ENCODE measurements at places on chromosomes 7 and 10.

DNA sequence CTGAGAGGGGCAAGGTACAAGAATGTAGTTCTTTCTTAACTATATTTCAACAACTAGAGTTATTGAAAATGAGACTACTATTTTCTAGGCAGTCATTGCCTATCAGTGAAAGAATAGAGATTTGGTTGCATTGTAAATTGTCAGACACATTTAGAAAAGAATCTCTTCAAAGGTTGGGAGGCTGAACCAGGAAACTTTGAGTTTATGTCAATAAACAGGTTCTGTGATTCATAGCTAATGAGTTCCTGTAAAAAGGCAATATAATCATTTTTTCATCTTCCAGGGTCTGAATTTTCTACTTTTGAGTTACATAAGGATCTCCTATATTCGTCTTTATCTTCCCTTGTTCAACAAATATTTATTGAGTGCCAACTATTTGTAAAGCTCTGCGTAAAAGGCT lies 47.1 kb downstream of the MAGI2 start:
- no peak for DNase-seq

DNA sequence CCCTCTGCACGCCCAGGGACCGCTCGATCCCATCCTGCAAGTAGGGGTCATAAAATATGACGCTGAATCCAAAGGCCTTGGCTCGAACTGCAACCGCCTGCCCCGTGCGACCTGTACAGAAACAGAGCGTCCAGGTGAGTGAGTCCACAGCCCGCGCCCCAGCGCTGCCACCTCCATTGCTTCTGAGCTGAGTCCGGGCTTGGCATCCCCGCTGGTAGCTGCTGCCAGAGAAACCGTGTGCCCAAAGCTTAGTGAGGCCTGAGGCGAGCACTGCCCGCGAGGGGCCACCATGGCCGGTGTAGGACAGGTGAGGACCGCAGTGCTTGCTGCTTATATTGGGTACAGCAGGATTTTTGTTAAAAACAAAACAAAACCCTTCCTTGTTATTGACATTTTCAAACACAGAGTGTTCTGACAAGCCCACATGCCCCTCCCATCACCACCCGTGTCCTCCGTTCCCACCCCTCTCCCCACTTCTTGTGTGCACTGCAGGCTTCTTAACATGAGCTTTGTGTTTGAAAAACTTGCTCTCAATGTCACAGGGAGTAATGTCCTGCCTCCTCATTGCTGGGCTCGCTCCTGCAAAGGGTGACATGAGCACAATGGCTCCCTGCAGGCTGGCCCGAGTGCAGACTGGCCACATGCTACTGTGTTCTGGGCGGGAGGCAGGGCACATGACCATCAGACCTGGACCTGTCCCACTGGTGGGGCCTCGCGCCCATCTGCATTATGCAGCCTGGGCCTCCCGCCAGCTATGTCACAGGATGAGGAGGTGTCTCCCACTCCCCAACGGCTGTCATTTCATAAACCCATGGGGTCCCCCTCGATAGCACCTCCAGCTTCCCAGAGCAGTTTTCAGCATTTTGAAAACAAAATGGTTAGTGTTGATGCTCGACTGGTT lies 52.9 kb downstream of the ZRANB1 start:
- DNase-seq = no peak

- no peak for DNase-seq
These were observed 33.0 kb downstream of the MRPL32 start for GRCh38 chr7:42964849-42965805.

GRCh38 chr10:96249264-96249663 lies 22.1 kb downstream of the BLNK start:
- no peak for DNase-seq

GRCh38 chr10:13047529-13048206 lies 46.2 kb upstream of the CCDC3 start:
- DNase-seq = no peak

DNA sequence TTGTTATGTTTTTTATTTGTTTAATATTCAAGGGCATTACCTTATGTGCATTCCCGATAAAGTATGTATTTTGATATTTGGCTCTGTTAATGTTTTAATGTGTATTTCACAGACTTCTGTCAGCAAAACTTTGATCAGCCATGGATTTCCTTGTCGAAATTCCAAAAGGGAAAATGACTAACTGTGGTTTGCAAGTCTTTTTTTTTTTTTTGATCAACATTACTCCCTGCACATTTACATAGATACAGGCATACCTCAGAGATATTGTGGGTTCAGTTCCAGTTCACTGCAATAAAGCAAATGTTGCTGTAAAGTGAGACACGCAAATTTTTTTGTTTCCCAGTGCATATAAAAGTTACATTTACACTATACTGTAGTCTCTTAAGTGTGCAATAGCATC lies 351.9 kb downstream of the CXCL12 start:
- DNase-seq = no peak

DNA sequence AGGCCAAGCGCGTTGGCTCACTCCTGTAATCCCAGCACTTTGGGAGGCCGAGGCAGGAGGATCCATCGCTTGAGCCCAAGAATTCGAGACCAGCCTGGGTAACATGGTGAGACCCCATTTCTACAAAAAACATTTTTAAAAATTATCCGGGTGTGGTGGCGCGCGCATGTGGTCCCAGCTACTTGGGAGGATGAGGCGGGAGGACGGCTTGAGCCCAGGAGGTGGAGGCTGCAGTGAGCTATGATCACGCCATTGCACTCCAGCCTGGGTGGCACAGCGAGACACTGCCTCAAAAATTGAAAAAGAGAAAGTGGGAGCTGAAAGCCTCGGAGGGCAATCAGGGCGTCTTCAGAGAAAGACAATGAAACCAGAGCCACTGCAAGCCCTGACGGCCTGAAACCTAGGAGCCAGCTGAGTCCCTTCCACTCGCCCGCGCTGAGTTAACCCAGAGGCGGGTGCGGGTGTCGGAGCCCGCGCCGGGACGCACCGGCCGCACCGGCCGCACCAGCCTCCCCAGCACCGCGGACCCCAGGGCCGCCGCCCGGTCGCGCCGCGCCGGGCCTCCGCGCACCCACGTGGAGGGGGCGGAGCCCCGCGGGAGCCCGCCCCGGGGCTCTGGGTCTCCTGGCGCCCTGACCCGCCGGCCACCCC lies 22.4 kb downstream of the ZFAND2A start:
- no peak for DNase-seq

DNA sequence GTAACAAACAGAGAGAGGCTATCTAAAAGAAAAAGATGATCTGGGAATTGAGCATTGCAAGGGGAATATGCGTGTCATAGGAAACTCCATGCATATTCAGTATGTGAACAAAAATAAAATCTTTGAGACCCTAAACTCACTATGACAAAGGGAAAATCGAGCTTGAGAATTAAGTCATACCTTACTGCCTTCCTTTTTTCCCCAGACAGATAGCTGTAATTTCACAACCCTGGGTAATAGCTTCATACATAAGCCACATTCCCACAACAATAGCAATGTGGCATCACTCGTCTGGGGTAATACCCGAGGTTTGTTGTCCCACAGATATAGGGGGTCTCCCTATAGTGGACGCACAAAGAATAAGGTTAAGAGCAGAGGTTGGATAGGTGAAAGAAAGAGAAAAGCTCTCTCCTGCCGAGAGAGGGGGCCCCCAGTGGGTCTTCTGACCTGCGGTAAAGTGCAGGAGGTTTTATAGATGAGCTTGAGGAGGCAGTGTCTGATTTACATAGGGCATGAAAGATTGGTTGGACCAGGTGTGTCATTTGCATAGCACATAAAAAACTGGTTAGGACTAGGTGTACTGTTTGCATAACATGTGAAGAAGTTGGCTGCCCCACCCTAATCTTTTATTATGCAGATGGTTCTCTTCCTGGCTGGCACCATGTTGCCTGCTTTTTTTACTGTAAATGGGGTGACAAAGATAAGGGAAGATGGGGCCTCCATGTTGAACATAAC lies 11.6 kb downstream of the CYP3A43 start:
- no peak for DNase-seq

DNA sequence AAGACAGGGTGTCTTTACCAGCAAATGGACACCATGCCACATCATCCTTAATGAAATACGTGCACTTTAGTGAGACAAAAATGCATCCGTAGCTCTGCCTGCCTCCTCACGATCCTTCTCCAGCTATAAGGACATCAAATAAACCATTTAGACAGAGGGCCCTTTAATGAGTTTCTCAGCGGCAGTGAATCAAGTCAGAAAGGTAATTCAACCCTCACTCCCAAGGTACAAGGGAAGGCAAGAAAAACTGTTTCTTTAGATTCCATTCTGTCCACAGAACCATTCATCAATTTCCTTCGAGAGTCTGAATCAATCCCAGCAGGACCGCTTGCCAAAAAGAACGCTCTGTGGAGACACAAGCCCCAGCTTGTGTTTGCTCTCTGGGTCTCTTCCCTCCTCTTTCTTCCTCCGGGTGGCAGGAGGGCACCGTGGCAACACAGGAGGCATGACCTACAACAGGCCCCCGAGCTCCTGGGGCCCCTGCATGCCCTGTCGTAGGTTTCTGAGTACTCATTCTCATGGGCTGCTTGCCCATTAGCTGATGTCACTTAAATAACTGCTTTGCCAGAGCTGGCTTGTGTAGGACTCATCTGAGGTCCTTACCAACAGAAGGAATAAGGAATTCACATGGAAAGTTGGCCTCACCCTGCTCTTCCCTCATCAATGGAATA lies 297.8 kb upstream of the PRKCQ start:
- DNase-seq = peak; percentile 19

GRCh38 chr7:106072715-106073091 lies 39.4 kb downstream of the SYPL1 start:
- DNase-seq = no peak
